ENCODE measurements at places on chromosomes 2 and 18.

GRCh38 chr2:70965506-70965905 lies 12.9 kb upstream of the ANKRD53 start:
- peaks cover 27% of the 10 kb centered on the region for H3K27me3 ChIP-seq
- no peak overlapping the region for H3K27ac ChIP-seq
- peak; percentile 53 for DNase-seq
- no peaks in the 10 kb centered on the region for H3K36me3 ChIP-seq
- H3K4me1 ChIP-seq: peaks cover 10% of the 10 kb centered on the region

GRCh38 chr2:221997100-221997499 lies 301.7 kb downstream of the PAX3 start:
- DNase-seq: no peak
- no peak overlapping the region for H3K4me3 ChIP-seq
- no peaks in the 10 kb centered on the region for H3K36me3 ChIP-seq
- H3K27ac ChIP-seq: no peak overlapping the region

GRCh38 chr2:22826703-22827102 lies 558.3 kb upstream of the KLHL29 start:
- H3K27me3 ChIP-seq: no peaks in the 10 kb centered on the region

GRCh38 chr2:159586034-159586433 lies 30.3 kb downstream of the BAZ2B start:
- H3K27me3 ChIP-seq: no peaks in the 10 kb centered on the region
- no peak for DNase-seq
- no peak overlapping the region for H3K4me3 ChIP-seq
- H3K36me3 ChIP-seq: no peaks in the 10 kb centered on the region
- H3K4me1 ChIP-seq: no peaks in the 10 kb centered on the region

- H3K4me1 ChIP-seq: no peaks in the 10 kb centered on the region
- DNase-seq: no peak
- no peaks in the 10 kb centered on the region for H3K36me3 ChIP-seq
- no peak overlapping the region for H3K4me3 ChIP-seq
- no peaks in the 10 kb centered on the region for H3K27me3 ChIP-seq
- H3K27ac ChIP-seq: peak overlapping the region; percentile 66
Observed at GRCh38 chr2:160141912-160142311, 58.2 kb downstream of the ITGB6 start.

DNA sequence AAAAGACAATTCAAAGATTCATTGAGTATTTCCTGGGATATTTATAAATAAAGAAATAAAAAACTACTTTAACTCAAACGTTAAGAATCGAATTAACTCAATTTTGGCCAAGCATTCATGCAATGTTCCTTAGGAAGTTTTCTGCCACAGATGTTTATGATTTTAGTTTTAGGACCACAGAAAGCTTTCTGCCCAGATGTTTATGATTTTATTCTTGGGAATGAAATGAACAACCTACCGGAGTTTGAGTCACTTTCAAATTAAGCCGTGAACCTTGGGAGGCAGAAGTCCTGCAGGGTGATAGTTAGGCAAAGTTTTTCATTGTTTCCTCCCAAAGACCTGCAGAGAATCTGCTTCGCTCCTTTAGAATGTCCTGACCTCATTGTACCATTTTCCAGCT lies 34.7 kb upstream of the MBP start:
- no peak for DNase-seq
- H3K4me1 ChIP-seq: no peaks in the 10 kb centered on the region
- no peak overlapping the region for H3K27ac ChIP-seq
- H3K4me3 ChIP-seq: no peak overlapping the region
- no peaks in the 10 kb centered on the region for H3K36me3 ChIP-seq

- no peaks in the 10 kb centered on the region for H3K4me1 ChIP-seq
- no peak overlapping the region for H3K27ac ChIP-seq
- no peak overlapping the region for H3K4me3 ChIP-seq
- H3K36me3 ChIP-seq: no peaks in the 10 kb centered on the region
Observed at GRCh38 chr2:110940376-110940910, 180.3 kb upstream of the BCL2L11 start.

DNA sequence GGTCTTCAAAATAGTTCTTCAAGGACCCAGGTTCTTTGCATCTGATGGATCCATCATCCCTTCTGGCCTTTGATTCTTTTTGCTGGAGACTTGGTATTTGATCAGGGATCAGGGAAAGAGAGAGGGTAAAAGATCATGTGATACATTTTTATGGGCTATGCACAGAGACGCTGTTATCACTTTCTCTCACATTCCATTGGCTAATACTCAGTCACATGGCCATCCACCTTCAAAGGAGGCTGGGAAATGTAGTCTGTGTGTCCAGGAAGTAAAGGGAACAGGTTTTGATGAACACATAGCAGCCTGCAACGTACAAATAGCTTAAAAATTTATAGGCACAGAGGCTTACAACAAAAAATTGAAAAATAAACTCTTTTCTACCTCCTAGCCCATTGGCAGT lies 629.6 kb upstream of the FANCL start:
- no peak for DNase-seq
- no peak overlapping the region for H3K27ac ChIP-seq
- no peaks in the 10 kb centered on the region for H3K27me3 ChIP-seq

DNA sequence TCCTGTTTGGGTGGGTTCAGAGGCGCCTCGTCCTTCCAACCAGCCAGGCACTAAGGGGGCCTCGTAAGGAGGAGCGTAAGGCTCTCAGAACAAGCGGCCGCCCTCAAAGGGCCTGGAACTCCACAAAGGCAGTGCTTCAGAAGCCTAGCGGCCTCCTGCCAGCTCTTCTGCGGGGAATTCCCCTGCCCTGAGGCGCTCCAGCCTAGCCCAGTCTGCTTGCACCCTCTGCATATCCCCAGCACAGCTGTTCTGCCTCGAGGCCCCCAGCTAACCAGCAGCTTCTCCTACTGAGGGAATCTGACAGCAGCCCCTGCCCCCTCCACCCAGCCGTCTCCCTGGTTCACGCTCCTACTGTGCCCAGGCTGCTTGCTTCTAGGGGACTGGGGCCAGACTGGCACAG lies 265.9 kb downstream of the TFCP2L1 start:
- peaks cover 7% of the 10 kb centered on the region for H3K4me1 ChIP-seq
- H3K4me3 ChIP-seq: peak overlapping the region; percentile 42
- H3K36me3 ChIP-seq: no peaks in the 10 kb centered on the region
- no peaks in the 10 kb centered on the region for H3K27me3 ChIP-seq
- DNase-seq: no peak
- peak overlapping the region; percentile 53 for H3K27ac ChIP-seq

- no peak overlapping the region for H3K27ac ChIP-seq
- peaks cover 18% of the 10 kb centered on the region for H3K4me1 ChIP-seq
- H3K27me3 ChIP-seq: no peaks in the 10 kb centered on the region
- peak; percentile 44 for DNase-seq
- H3K4me3 ChIP-seq: no peak overlapping the region
Observed at GRCh38 chr2:233404222-233404621, 49.9 kb downstream of the DGKD start.

DNA sequence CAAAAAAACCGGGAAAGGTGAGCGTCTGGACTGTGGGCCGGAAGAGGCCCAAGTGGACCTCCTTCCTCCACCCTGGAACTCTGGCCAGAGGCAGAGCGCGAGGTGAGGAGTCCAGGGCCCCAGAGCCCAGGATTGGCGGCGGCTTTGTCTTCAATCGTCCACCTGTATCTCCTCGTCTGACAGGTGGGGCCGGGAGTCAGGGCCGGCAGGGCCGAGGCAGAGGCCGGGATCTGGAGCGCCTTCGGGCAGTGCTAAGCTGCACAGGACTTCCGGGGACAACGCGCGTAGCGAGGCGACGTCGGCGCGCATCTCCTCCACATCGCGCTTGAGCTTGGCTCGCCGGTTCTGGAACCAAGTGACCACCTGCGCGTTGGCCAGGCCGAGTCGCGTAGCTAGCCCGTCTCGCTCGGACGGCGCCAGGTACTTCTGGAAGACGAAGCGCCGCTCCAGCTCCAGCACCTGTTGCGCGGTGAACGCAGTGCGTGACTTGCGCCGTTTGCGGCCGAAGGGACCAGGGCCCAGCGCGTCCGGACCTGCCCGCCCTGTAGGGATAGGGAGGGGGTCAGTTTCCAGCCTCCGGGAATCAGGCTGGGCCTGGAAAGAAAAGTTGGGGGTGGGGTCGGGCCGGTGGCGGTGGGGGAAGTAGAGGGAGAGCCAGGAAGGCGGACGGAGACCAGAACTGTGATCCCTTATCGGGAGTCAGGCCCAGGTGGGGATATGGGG lies 1.5 kb downstream of the LBX2 start:
- H3K4me1 ChIP-seq: peaks cover 32% of the 10 kb centered on the region
- H3K36me3 ChIP-seq: peaks cover 9% of the 10 kb centered on the region
- peak overlapping the region; percentile 37 for H3K4me3 ChIP-seq
- no peaks in the 10 kb centered on the region for H3K27me3 ChIP-seq
- no peak for DNase-seq
- H3K27ac ChIP-seq: no peak overlapping the region

GRCh38 chr2:157427003-157427921 lies 16.6 kb downstream of the CYTIP start:
- no peak overlapping the region for H3K4me3 ChIP-seq
- H3K27ac ChIP-seq: no peak overlapping the region
- no peaks in the 10 kb centered on the region for H3K27me3 ChIP-seq

GRCh38 chr2:112189001-112189556 lies 50.9 kb downstream of the FBLN7 start:
- no peak for DNase-seq
- H3K4me1 ChIP-seq: no peaks in the 10 kb centered on the region
- no peak overlapping the region for H3K27ac ChIP-seq
- H3K27me3 ChIP-seq: no peaks in the 10 kb centered on the region

DNA sequence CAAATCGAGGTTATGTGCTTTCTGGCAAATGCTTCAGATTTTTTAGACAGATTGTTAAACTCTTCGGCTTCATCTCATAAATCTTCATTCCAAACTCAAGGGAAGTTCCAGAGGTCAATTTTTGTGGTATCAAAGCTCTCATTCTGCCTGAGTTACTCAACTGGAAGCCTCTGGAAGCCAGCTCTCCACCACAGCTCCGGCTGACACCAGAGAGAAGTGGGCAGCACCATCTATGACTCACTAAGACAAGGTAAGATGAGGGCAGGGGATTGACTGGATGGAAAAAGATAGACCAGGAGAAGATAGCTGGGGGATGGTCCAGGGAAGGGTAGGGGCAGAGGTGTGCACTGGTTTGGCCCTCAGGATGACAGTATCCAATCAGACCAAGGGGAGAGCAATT lies 137.3 kb upstream of the HNRNPA3 start:
- no peaks in the 10 kb centered on the region for H3K27me3 ChIP-seq
- no peak overlapping the region for H3K4me3 ChIP-seq
- no peak overlapping the region for H3K27ac ChIP-seq
- no peak for DNase-seq
- H3K36me3 ChIP-seq: no peaks in the 10 kb centered on the region

DNA sequence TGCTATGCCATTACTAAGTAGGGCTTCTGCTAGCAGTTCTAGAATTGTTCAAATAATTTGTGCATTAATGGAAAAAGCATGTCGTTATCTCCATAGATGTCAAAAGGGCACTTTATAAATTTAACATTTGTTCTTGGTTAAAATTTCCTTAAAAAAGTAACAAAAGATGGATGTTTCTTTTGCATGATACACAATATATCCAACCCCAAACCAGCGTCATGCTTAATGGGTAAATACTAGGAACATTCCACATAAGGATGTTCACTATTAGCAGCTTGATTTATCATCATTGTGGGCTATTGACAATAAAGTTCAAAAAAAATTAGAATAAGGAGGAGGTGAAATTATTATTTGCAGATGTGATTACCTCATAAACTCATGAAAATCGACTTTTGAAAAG lies 79.7 kb downstream of the GREB1L start:
- DNase-seq: no peak
- H3K27me3 ChIP-seq: no peaks in the 10 kb centered on the region
- H3K4me1 ChIP-seq: no peaks in the 10 kb centered on the region
- no peak overlapping the region for H3K27ac ChIP-seq
- H3K36me3 ChIP-seq: no peaks in the 10 kb centered on the region

- DNase-seq: no peak
- H3K4me3 ChIP-seq: no peak overlapping the region
- H3K4me1 ChIP-seq: no peaks in the 10 kb centered on the region
- H3K36me3 ChIP-seq: no peaks in the 10 kb centered on the region
- H3K27ac ChIP-seq: no peak overlapping the region
Observed at GRCh38 chr2:71945603-71945959, 202.1 kb downstream of the CYP26B1 start.

DNA sequence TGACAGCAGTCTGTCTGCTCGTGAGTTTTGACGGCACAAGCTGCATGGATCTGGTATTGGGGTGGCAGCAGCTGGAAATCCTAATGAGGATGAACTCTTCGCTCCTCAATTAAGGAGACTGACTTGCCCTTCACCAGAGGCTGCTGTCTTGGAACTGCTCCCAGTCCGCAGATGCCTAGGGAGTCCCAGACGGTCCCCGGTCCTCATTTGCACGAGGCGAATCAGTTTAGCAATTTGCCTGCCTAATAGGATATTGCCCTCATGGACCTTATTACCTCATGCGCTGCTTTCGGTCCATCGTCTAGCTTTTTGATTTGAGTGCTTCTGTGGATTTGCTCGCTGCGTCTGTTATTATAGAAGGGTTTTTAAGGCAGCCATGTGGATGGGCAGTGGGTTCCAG lies 40.6 kb downstream of the ASAP2 start:
- DNase-seq: no peak
- H3K27me3 ChIP-seq: no peaks in the 10 kb centered on the region
- H3K36me3 ChIP-seq: no peaks in the 10 kb centered on the region
- no peak overlapping the region for H3K4me3 ChIP-seq
- H3K27ac ChIP-seq: peak overlapping the region; percentile 53

- H3K4me3 ChIP-seq: no peak overlapping the region
- no peaks in the 10 kb centered on the region for H3K36me3 ChIP-seq
- H3K4me1 ChIP-seq: no peaks in the 10 kb centered on the region
- no peak overlapping the region for H3K27ac ChIP-seq
- DNase-seq: no peak
- no peaks in the 10 kb centered on the region for H3K27me3 ChIP-seq
Observed at GRCh38 chr2:41378420-41378819, 669.4 kb upstream of the PKDCC start.

GRCh38 chr2:172012677-172013391 lies 13.1 kb downstream of the METAP1D start:
- H3K4me3 ChIP-seq: no peak overlapping the region
- no peak overlapping the region for H3K27ac ChIP-seq
- no peaks in the 10 kb centered on the region for H3K27me3 ChIP-seq

GRCh38 chr18:59140302-59140885 lies 710 bp downstream of the SEC11C start:
- DNase-seq: no peak
- H3K27ac ChIP-seq: peak overlapping the region; percentile 68
- H3K36me3 ChIP-seq: no peaks in the 10 kb centered on the region

GRCh38 chr2:239361311-239361642 lies 39.5 kb downstream of the HDAC4 start:
- no peaks in the 10 kb centered on the region for H3K36me3 ChIP-seq
- no peaks in the 10 kb centered on the region for H3K4me1 ChIP-seq
- H3K27me3 ChIP-seq: no peaks in the 10 kb centered on the region
- no peak overlapping the region for H3K4me3 ChIP-seq
